ENCODE measurements at places on chromosomes 4 and X. TPM values are rescaled to one million over a fixed set of nuclear protein-coding genes. Genes with fewer than 3 reads are reported as not detected.

GRCh38 chrX:151871244-151871643, 41.4 kb upstream of the MAGEA4 start:
- no peak for DNase-seq

GPM6B gene
- total RNA-seq: 2.4 TPM

IL21 gene
- total RNA-seq: not detected

EDNRA gene
- total RNA-seq: 7.4 TPM

CCDC149 gene
- total RNA-seq: 32.2 TPM

- DNase-seq: no peak
Observed at GRCh38 chr4:68718447-68719074, 48.1 kb upstream of the UGT2B15 start.

GRCh38 chr4:55871299-55871800, 17.9 kb downstream of the EXOC1 start:
- no peak for DNase-seq

TMPRSS11A gene
- not detected for total RNA-seq

DNA sequence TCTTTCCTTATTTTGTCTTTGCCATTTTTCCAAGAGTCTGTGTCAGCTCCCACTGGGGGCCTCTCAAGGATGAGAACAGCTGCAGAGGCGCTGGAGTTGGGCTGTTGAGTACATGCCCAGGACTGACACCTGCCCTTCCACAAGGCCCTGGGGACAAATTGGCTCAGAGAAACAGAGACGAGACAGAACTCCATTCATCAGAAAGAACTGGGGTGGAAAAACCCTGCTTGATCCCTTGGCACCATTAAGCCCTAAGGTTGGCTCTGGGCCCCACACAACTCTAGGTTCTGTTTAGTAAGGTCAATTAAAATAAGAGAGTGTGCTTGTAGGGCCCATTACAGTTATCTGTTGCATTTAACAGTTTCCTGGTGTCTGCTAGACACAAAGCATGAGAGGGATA, 63.6 kb downstream of the DCX start:
- no peak for DNase-seq

SATL1 gene
- not detected for total RNA-seq

P2RY4 gene
- total RNA-seq: 7.6 TPM

GRCh38 chr4:52201715-52202114, 150.6 kb downstream of the SPATA18 start:
- no peak for DNase-seq

DNA sequence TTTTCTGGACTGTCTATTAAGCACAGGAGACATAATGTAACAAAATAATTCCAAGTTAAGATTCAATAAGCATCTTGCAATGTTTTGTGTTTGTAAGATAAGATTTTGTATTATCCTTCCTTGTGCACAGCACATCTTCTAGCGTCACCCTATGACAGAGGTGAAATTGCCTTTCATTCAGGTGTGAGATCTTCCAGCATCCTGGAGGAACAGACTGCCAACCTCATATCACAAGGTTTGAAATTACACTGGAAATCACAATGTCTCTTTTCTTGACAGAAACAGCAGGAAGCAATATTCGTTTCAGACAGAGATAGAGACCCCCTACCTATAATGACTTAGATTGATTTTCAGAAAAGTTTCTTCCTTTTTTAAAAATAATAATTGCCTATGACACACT, 668.6 kb downstream of the GABRG1 start:
- DNase-seq: no peak

POU4F2 gene
- not detected for total RNA-seq

- no peak for DNase-seq
Observed at GRCh38 chr4:38921151-38921550, 53.5 kb downstream of the FAM114A1 start.

VSIG1 gene
- 0.53 TPM for total RNA-seq

DNA sequence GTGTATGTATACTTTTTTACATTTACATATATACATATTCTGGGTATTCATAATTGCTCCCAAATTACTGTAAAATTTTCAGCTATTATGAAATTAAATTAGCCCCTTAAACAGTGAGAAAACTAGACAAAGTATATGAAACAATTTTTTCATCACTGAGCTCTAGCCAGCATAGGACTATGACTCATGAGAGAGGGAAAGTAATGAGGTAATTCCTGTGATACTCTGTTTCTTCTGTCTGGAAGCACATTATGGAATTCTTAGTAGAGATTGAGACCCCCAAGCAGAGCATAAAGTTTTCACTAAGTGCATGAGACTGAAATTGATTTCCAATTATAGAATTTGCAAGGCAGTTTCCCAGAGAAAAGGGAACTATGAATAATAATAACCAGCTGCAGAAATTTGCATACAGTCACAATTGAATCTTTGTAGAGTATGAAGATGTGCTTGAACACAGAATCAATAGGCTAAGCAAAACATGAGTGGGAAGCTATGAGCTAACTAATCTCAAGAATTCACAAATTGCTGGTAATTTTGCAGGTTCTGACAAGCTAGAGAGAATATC, 779.3 kb downstream of the ARAP2 start:
- no peak for DNase-seq

MAP7D2 gene
- 1.3 TPM for total RNA-seq

GRCh38 chr4:23728393-23728792, 161.5 kb downstream of the PPARGC1A start:
- no peak for DNase-seq

MAOB gene
- total RNA-seq: 49.5 TPM

PRDX4 gene
- total RNA-seq: 5.8 TPM

RHOXF1 gene
- 2.9 TPM for total RNA-seq

DNA sequence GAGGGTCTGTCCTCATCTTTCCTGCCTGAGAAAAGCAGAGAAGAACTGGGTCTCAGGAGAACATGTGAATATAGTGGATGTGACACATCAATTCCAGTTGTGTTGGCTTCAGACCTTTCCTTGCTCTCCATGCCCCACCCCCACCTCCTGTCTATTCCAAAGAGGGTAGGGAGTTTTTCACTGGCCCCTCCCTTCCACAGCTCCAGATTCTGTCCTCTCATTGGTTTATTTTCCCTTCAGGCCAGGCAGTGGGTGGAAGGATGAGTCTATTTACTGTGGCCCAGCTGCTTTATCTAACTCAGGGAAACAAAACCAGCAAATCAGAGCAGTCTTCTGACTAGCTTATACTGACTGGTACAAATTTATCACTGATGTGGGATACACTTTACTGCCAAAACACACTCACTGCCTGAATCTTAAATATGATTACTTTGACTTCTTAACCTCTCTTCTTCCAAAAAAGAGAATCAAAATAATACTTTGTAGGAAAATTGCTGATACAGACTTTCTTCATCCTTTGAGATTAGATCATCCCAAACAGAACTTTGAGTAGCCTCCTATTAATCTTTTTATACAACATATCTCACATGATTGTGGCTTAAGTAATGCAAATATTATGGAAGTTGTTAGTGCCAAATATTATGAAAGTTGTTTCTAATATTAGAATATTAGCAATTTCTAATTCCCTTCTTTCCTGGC, 221.2 kb downstream of the MID1 start:
- no peak for DNase-seq

RADX gene
- 10.7 TPM for total RNA-seq

DNA sequence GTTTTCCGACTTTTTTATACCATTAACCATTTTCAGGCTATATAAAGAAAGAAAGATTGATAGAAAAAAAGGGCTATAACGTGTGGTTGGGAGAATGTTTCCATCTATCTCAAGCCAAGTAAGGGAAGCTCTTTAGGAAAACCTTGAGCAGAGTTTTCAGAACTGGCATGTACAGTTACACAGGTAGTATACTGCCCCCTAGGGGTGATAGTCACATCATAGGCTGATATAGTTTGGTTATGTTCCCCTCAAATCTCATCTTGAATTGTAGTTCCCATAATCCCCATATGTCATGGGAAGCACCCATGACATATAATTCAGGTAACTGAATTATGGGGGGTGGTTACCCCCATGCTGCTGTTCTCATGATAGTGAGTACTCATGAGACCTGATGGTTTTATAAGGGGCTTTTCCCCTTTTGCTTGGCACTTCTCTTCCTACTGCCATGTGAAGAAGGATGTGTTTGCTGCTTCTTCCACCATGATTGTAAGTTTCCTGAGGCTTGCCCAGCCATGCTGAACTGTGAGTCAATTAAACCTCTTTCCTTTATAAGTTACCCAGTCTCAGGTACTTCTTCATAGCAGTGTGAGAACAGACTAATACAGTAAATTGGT, 186.8 kb downstream of the TMA16 start:
- peak; percentile 24 for DNase-seq

GRCh38 chrX:107730298-107730655, 45.3 kb downstream of the TSC22D3 start:
- DNase-seq: no peak

DNA sequence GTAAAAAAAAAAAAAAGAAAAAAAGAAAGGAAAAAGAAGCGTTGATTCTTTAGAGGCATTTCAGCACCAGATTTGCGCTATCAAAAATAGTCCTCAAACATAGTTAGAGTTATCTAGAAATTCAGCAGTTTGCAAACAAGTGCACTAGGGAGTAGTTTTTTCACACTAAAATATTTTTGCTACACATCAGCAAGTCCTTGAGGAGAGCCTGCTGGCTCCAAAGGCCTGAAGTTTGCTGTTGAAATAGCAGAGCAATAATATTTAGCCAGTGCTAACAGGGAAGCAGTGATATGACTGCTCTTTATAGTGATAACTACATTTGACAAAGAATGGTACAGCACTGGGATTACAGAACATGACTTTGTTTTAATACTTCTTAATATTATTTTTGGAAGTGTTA, 472.2 kb downstream of the PCDH7 start:
- DNase-seq: no peak

PAGE2B gene
- not detected for total RNA-seq

- DNase-seq: no peak
Observed at GRCh38 chr4:1819284-1819683, 26.2 kb downstream of the FGFR3 start.

SYTL5 gene
- total RNA-seq: 1.7 TPM

DNA sequence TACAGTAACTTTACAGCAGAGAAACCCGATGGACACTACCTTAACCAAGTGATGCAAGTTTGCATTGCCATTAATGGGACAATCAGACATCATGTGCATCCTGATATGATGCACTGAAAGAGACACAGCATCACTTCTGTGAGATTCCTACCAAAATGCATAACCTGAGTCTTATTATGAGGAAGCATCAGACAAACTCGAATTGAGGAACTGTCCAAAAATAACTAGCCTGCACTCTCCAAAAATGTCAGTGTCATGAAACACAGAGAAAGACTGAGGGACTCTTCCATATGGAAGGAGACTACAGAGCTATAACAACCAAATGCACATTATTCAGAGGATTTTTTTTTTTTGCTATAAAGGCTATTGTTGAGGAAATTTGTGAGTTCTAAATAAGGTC, 66.6 kb upstream of the IQSEC2 start:
- no peak for DNase-seq

GRCh38 chr4:112289407-112290253, 3.9 kb upstream of the TIFA start:
- peak; percentile 39 for DNase-seq

SMPX gene
- total RNA-seq: not detected

DNA sequence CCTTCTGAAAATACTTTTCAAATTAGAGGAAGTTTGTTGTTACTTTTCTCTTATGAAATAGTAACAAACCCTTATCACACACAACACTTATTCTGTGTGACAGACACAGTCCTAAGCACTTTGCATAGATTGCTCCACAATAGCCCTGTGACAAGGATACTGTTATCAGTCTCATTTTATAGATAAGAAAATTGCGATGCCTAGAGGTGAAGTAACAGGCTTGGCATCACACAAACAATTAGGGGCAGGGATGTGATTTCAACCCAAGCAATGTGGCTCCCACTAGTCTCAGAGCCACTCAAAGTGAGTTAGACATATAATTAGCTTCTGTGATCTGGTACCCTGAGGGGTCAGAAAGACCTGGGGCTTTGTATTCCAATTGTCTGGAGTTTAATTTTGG, 339.9 kb downstream of the FBXO8 start:
- DNase-seq: no peak

DNA sequence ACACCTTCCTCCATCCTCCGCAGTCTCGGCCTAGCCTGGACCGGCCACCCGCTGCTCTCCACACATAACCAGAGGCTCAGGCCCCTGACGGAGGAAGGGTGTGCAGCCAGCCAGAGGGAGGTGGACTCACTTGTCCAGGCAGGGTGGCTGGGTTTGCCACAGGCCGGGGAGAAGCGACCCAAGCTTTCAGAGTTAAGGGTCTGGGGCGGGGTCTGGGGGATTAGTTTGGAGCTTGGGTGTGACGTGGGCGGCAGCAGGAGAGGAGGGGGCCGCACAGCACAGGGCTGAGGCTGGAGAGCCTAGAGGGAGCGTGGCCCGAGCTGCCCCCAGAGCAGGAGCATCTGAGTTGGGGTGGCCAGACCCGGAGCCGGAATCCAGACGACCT, 22.4 kb upstream of the CPLX1 start:
- DNase-seq: no peak

GRCh38 chr4:67762086-67762485, 7.9 kb upstream of the GNRHR start:
- DNase-seq: no peak

DNA sequence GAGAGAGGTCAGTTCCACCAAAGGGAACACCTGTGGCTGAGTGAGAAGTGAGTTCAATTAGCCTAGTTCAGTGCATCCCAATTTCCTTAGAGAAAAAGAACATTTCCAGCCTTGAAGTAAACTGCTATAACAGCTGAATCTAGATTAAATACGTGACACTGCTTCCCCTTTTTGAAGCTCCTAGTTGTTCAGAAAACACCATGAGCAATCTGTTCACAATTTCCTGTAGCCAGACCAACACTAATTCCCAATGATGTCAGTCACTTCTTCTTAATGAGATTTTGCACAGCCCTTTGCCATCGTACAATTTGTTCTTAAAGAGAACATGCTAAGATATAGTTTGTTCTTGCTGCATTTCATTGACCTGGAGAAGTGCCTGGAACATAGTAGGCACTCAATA, 144.6 kb upstream of the EDNRA start:
- DNase-seq: no peak

F8A2 gene
- 13.0 TPM for total RNA-seq

- DNase-seq: no peak
Observed at GRCh38 chr4:90584051-90584450, 456.9 kb downstream of the CCSER1 start.

- no peak for DNase-seq
Observed at GRCh38 chr4:48604527-48604926, 114.5 kb downstream of the ZAR1 start.

DNA sequence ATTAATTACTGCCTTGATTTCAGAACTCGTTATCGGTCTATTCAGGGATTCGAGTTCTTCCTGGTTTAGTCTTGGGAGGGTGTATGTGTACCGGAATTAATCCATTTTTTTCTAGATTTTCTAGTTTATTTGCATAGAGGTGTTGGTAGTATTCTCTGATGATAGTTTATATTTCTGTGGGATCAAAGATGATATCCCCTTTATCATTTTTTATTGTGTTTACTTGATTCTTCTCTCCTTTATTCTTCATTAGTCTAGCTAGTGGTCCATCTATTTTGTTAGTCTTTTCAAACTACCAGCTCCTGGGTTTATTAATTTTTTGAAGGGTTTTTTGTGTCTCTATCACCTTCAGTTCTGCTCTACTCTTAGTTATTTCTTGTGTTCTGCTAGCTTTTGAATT, 32.1 kb downstream of the CDX4 start:
- DNase-seq: no peak

Measured in Peyer's patch (tissue), 4 donors.